ENCODE measurements at places on chromosomes 3 and 15.

DNA sequence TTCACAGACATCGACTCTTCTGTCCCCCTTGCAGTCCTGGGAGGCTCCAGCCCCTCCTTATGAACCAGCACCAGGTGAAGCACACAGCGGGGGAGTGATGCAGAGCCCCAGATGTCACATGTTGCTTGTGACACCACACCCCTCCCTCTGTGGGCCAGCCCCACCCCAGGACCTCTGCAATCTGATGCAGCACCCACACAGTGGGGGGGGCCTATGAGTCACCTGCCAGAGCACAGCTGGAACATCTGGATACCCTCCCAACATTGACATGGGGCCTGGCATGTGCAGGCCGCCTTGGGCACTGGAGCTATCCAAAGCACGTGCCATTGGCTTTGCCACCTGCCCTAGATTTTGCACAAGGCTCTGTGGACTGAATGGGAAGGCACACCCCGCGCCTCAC lies 70.5 kb downstream of the FEM1B start:
- no peak for DNase-seq

- DNase-seq, result no peak
Measured at GRCh38 chr15:95194746-95195145, 963.4 kb downstream of the MCTP2 start.

GRCh38 chr3:132789959-132790358 lies 67.8 kb upstream of the NPHP3 start:
- DNase-seq, result no peak

- no peak for DNase-seq
Measured at GRCh38 chr3:58540176-58540858, 3.3 kb upstream of the ACOX2 start.

GRCh38 chr3:37319784-37320183 lies 145.4 kb upstream of the LRRFIP2 start:
- no peak for DNase-seq
